Cardiac septum (tissue), 1 donor: ENCODE measurements at places on chromosomes 7 and 10. TPM values are rescaled to one million over a fixed set of nuclear protein-coding genes. Genes with fewer than 3 reads are reported as not detected.

- no peak for DNase-seq
These were observed 80.3 kb upstream of the GNAI1 start for GRCh38 chr7:80054356-80054755.

PON1 gene
- total RNA-seq, result not detected

- DNase-seq, result no peak
These were observed 123.4 kb downstream of the NT5C2 start for GRCh38 chr10:103069453-103070331.

- DNase-seq, result no peak
These were observed 15.6 kb upstream of the PBLD start for GRCh38 chr10:68348265-68348741.

EPO gene
- total RNA-seq, result not detected

DNA sequence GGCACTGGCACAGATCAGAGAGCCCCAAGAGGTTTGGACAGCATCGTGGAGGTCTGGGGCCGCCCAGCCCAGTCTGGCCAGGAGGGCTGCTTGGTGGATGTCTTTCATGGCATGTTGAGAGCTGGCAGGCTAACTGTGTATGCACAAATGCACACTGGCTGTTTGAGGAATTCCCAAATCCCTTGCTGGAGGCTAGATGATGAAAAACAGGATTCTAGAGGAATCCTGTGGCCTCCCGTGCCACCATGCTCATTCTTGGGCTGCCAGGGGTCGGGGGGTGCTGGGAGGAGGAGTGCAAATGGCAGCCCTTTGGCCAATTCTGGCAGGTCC is 26.5 kb downstream of the LEP start:
- DNase-seq, result no peak

DNA sequence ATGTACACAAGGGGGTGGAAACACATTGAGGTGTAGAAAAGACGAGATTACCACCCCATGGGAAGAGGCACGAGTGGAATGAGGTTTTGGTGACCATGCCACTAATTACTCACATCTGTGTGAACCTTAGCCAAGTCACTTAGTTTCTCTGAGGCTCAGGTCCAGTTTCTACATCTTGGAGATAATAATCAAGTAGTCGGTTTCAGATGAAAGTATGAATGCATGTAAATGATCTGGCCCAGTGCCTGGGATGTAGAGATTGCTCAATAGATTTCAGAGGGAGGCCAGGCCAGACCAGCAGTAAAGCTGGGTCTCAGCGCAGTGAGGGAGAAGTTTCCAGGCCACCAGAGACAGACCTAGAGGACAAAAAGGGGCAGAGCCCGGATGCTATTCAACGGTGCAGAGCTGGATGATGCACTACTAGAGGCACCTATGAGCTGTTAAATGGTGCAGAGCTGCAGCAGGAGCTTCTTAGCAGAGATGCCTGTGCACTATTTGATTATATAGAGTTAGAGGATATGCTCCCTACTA is 725.1 kb downstream of the GRID1 start:
- DNase-seq, result no peak

- DNase-seq, result no peak
These were observed 257.0 kb downstream of the CREB5 start for GRCh38 chr7:28669330-28669729.

GRCh38 chr7:31066516-31067130 is 14.5 kb downstream of the ADCYAP1R1 start:
- no peak for DNase-seq

DNA sequence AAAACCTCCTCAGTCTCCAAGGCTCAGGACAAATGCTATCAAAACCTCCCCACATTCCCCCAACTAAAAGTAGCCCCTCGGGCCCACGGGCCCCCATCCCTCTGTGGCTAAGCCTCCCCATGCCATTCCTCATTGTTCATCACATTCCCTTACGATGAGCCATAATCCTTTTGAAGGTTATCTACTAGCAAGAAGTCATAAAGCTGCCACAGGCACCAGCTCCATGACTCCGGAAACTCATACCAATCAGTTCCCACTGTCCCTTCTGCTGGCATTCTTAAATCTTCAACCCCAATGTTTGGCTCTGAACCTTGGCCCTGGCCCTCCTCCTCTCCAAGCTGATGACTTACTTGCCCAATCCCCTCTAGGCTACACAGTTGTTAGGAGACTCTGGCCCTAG is 19.4 kb upstream of the TM9SF3 start:
- DNase-seq, result no peak

OR9A2 gene
- not detected for total RNA-seq

CPA2 gene
- total RNA-seq, result not detected

DNA sequence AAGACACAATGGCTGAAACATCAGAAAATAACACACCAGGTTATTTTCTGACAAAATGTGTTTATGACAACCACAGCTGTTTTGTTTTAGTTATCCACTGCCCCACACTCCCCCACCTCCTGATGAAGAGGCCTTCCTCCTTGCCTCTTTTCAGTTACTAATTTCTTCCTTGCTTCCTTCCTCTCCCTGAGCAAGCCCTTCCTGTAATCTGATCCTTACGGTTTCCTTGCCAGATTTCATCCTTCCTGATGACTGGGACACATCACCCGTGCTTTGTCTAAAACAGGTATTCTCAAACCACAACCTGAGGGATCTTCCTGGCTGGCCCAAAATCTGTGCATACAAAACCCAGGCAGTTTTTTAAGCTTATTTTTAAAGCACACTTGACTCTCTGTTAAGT is 39.4 kb downstream of the CHST15 start:
- DNase-seq, result no peak

CPEB3 gene
- 8.3 TPM for total RNA-seq

AGBL3 gene
- 1.4 TPM for total RNA-seq

DNA sequence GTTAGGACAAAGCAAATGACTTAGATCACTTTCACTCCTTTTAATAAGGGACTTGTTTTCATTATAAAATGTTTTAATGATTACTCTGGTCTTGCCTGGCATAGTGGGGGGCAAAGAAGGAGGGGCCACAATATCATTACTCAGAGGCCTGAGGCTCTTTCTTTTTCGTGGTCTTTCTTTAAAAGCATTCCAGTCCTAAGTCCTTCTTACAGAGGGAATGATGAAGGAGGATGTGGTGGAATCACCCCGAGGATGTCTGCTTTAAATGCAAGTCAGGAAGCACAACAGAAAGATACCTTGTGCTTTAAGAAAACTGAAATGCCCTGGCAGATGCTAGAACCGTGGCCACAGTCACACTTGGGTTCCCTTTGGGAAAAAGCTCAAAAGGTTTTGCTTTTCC is 379.1 kb downstream of the INHBA start:
- no peak for DNase-seq

- DNase-seq, result no peak
These were observed 750.7 kb downstream of the MAGI2 start for GRCh38 chr7:78702770-78703169.

GRCh38 chr10:35184527-35185171 is 58.0 kb downstream of the CREM start:
- no peak for DNase-seq

- DNase-seq, result no peak
These were observed 214.1 kb downstream of the ADK start for GRCh38 chr10:74365109-74365508.

PHYHIPL gene
- total RNA-seq, result 0.19 TPM

- no peak for DNase-seq
These were observed 128.9 kb upstream of the VWC2 start for GRCh38 chr7:49644396-49645166.

DNA sequence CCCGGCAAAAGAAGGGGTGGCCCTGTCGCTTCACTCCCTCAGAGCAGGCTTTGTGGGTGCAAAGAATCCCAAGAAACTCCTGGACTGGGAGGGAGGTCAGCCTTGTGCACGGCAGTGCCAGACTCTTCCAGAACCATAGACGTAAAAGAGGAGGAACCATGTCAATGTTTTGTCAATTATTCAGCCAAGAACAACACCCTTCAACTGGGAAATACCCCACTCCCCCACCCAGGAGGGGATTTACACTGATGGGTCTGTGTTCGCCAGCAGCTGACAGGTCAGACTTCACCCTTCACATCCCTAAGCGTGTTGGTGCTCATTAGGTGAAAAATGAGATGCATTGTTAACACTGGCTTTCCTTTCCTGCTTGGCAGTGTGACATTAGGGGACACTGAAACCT is 116.8 kb upstream of the BMPER start:
- DNase-seq, result no peak

DNA sequence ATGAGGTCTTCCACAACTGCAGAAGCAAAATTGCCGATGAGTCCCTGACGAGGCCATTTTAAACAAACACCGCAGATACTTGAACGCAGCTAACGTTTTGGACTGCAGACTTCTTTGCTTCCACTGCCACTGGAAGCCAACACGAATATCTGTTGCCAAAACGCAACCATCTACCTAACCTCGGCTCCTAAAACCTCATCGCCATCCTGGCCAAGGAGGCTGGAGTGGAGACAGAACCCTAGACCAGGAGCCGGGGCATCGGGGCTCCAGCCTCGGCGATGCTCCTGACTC is 493 bp downstream of the WDR91 start:
- DNase-seq, result no peak

LBX1 gene
- total RNA-seq, result 0.13 TPM
